ENCODE measurements at places on chromosomes 4 and X.

- no peak for DNase-seq
Observed at GRCh38 chr4:38823766-38824165, 19.2 kb upstream of the TLR1 start.

GRCh38 chrX:108199691-108200090 lies 108.1 kb downstream of the ATG4A start:
- DNase-seq: no peak

DNA sequence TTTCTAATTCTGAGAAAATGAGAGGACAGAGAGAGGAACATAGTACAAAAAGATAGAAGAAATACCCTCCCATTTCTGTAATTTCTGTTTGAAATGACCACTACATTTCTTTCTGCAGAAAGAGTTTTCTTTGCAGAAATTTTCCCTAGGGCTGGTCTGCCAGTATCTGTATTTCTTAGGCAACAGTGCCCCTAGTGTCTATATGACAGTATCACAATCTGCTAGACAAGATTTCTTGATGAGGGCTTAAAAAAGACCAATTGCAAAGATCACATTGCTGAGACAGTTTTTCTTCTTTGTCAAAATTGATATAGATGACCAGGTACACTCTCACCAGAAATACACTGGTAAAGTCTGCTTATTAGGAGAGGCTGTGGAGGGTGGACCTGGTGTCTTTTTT lies 81.0 kb upstream of the ZDHHC15 start:
- no peak for DNase-seq

DNA sequence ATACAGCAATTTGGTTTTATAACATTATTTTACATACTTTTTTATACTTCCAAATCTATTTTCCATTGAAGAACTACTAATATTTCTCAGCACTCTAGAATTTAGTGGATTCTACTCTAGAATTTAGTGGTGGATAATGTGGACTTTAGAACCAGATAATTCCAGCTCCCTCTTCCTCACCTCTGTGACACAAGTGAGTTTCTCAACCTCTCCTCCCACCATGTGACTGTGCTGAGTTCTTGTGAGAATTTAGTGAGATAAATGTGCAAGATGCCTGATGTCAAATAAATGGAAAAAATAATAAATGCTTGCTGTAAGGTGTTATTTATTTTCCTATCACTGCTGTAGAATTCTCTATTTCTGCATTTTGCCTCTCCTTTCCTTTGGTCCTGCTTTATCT lies 107.3 kb downstream of the CPEB2 start:
- DNase-seq: no peak

- DNase-seq: no peak
Observed at GRCh38 chrX:100946299-100946927, 17.7 kb upstream of the XKRX start.
